Aorta (tissue), 5 donors: ENCODE measurements at places on chromosomes 1 and 21. TPM values are rescaled to one million over a fixed set of nuclear protein-coding genes. Genes with fewer than 3 reads are reported as not detected.

Gene KCNJ6
- total RNA-seq, result 0.16 TPM

Gene CDCA8
- 1.2 TPM for total RNA-seq

Gene PIK3R3
- total RNA-seq, result 49.8 TPM

Gene GOLT1A
- not detected for total RNA-seq

Gene SASS6
- total RNA-seq, result 2.5 TPM

Gene GPATCH2
- 13.8 TPM for total RNA-seq
